Astrocyte of the cerebellum (primary cell): ENCODE measurements at places on chromosomes 3 and 15.

DNA sequence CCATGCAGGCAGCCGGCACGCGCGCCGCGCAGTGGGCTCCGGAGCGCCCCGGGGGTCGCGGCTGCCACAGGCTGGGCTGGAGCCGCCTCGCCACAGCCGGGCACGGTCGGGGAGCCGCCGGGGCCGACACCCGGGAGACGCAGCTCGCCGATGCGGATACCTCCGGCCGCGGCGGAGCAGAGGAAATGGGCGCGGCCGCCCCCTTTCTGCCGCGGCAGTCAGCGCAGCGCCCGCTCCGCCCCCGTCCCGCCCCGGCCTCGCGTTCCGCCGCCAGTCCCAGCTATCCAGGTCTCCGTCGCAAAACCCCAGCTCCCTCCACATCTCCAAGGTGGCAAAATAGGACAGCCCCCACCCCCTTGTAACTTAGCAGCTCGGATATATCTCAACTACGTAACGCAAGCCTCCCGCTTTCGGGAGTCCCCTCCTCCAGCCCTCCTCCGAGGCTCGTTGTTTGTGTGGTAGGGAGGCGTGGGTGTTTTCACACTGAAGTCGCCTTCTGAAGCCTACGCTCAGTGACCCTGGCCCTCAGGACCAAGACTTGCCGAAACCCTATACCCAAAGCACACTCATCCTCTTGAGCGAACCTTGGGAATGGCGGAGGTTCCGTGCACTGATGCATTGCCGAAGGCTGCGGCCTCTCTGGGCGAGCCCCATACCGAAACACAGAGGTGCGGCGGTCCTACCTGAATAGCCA is at the start of gene SH3BP5:
TSS of gene SH3BP5 (minus strand) at position 182 of the 694 bp plus-strand sequence. CDS start at position 4, 178 bp downstream.
- DNase-seq = no peak

DNA sequence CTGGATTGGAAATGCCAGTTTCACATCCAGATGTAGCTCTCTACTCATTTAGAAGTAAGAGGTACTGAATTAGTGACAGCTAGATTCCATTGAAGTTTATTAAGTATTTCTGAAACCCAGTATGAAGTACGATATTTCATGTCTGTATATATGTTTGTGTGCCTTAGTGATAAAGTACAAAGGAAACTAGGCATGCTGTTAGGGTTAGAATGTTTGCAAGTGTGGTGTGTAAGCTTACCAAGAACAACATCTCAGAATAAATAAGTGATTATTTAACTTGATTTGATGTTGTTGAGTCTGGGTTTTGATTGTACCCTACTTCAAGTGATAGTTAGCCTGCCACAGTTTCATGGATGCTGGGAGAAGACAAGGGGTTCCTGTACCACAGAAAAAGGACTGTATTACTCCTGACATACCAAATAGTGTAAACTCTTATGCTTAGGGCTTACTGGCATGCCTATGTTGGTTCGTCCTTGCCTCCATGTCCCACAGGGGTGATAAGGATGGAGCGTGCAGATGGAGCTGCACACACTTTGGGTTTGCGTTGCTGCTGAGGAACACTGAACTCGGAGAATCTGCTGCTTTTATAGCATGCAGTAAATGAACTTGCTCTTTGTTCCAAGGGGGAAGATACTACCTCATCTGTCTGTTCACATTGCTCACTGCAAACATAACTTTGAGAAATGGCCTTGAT is 43.6 kb downstream of the FNDC3B start:
- no peak for DNase-seq

DNA sequence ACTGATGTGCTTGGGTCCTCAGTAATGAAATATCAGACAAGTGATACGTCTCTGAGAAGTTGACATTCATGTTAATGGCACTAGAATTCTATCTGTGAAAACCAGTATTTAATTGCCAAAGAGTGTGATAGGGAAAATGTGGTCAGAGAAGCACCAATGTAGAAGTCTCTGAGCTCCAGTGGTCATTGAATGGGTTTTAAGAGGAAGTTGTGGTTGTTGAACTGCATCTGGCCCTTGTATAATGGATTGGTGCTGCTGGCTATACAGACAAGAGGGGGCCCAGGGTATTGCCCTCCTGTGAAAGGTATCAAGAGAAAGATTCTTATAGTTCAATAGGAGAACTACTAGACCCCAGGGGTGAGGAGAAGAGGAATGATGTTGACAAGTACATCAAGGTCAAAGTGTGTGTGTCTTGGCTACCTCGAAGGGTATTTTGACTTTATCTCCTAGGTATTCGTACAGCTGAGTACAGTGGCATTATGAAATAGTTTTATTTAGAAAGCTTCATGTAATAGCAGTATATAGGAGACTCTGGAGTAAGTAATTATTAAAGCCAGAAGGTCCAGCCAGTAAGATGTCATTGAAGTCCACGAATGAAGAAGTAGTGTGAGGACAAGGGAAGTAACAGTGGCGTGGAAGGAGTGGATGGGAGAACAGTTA is 47.1 kb downstream of the CHD2 start:
- no peak for DNase-seq

DNA sequence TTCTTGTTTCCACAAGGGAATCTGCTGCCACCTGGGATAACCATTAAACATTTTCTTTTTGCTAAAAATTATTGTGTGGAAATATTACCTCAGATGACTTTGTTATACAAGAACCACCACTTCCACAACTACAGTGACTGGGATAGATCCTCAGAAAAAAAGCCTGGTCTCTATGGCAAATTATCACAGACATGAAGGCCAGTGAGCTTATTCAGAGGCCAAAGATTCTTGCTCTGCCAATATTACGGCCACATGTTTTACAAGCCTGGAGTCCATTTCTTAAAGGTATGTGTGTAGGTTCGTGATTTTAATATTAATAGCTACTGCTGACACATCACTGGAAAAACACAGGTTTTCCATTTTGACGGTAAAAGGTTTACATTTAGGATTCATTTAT is 73.8 kb downstream of the MYO1E start:
- DNase-seq = no peak

- DNase-seq = no peak
Measured at GRCh38 chr3:53089511-53089910, 40.7 kb downstream of the RFT1 start.

GRCh38 chr15:46589088-46589487 is 954.3 kb downstream of the SQOR start:
- no peak for DNase-seq

DNA sequence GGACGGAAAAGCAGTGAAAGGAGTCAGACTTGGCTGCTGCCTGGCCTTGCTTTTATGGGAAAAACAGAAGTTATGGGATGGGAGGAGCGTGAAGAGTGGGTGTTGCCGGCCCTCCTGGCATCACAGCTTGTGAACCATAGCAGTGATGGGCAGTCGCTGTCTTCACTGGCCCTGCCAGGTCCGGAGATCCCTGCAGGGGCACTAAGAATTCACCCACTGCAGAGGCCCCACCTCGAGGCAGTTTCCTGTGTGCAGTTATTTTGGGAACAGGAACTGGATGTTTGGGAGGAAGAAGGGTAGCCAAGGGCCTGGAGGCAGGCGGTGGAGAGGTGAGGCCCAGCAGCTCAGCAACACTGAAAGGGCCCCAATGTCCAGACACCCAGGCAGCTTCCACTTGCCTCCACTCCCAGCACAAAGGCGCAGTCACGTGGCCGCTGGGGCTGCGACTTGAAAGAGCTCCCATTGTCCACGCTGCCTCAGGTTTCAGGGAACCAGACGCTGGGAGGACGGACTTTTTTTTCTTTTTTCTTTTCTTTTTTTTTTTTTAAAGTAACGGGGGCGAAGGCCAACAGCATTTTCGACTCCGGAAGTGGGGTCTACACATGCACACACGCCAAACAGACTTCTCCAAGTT is 255.6 kb downstream of the ZNF621 start:
- DNase-seq = no peak

- no peak for DNase-seq
Measured at GRCh38 chr3:142618917-142619461, 22.8 kb downstream of the PLS1 start.

- no peak for DNase-seq
Measured at GRCh38 chr3:50806806-50807205, 132.1 kb downstream of the DOCK3 start.

- no peak for DNase-seq
Measured at GRCh38 chr3:65114041-65114440, 426.2 kb upstream of the ADAMTS9 start.

- DNase-seq = peak; percentile 12
Measured at GRCh38 chr15:73346735-73347312, 21.9 kb downstream of the HCN4 start.

GRCh38 chr3:46413951-46414350 is 6.9 kb downstream of the CCRL2 start:
- DNase-seq = no peak

- DNase-seq = no peak
Measured at GRCh38 chr3:150256318-150256717, 151.8 kb upstream of the TSC22D2 start.

DNA sequence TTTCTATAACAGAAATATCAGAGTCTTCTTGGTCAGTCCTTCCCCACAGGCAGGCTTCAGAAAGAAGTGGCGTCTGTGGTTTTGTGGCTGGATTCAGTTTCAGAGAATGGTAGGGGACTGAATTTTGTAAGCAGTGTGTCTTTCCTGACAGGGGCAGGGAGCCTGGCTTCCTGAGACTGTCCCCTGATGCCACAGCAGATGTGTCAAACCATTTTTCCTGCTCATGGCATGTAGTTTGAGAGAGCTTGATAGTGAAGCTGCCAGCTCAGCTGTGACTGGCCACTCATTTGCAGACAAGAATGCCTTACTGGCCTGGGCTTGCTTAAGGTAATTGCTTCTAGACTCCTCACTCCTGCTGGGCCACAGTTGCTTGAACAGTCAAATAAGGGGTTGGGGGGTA is 26.4 kb downstream of the LARS2 start:
- DNase-seq = no peak

DNA sequence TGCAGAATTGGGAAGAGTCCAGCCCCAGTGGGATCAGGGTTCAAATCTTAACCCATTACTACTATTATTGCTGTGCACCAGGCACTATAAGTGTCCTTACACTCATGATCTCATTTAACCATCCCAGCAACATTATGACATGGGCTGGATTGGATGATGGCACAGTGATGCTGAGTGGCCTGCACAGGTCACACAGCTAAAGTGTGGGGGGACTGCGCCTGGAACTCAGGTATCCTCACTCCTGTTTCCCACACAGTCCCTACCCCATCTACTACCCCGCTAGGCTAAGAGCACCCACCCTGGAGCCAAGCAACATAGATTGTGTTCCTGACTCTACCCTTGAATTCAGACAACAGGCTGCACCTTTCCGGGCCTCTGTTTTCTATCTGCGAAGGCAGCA is 16.0 kb downstream of the WNT5A start:
- DNase-seq = no peak

- no peak for DNase-seq
Measured at GRCh38 chr3:58047826-58048225, 39.6 kb downstream of the FLNB start.

GRCh38 chr15:32700501-32701150 is 17.2 kb upstream of the GREM1 start:
- DNase-seq = no peak

- DNase-seq = no peak
Measured at GRCh38 chr15:82679626-82680199, 30.0 kb downstream of the AP3B2 start.

GRCh38 chr15:101244889-101245668 is 6.8 kb downstream of the CHSY1 start:
- DNase-seq = no peak

- no peak for DNase-seq
Measured at GRCh38 chr15:101123222-101123910, 128.5 kb downstream of the CHSY1 start.

GRCh38 chr3:64685800-64686445 is 1.9 kb downstream of the ADAMTS9 start:
- peak; percentile 85 for DNase-seq

DNA sequence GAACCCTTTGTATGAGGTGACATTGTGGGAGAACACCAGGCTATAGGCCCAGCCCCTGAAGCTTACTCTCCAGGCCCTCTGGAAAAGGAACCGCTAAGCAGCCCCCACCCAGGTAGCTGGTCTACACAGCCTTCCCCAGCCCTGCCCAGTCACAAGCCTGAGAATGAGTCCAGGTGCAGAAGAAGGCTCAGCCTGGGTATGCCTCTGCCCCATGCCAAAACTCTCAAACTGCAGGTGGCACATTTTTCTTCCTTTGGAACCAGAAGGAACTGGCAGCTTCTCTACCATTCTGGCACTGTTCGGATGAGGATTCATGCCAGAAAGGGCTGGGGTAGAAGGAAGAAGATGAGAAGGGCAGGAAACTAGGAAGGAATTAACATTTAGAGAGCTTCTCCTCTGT is 23.7 kb upstream of the TBC1D21 start:
- DNase-seq = no peak

DNA sequence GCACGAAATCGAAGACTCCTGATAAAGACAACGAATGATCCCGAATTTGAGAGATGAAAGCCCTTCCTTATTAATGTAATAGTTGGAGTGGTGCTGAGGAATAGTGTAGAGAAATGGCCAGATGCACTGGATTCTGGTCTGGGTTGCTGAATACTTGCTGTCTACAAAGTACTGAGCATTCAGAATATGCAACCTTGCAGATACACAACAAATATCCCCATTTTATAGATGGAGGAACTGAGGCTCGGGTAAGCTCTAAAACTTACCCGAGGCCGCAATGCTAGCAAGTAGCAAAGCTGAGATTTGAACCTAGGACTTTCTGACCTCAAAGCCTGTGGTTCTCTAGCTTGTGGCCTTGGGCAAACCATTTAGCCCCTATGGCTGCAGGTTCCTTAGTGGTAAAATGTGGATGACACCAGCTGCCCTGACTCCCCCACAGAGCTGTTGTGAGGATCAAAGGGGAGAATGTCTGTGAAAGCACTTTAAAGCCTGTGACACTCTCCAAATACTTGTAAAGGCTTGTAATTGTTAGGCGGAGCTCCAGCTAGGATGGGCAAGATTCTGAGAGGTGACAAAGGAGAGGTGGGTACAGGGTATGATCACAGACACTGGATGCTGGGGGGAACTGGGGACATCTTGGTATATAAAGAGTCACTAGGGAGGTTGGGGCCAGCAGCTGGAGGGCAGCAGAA is 39.8 kb downstream of the FOXB1 start:
- no peak for DNase-seq

GRCh38 chr15:69897061-69897460 is 200.7 kb downstream of the TLE3 start:
- DNase-seq = no peak

- DNase-seq = no peak
Measured at GRCh38 chr3:51999846-52000245, 4.2 kb upstream of the RPL29 start.

DNA sequence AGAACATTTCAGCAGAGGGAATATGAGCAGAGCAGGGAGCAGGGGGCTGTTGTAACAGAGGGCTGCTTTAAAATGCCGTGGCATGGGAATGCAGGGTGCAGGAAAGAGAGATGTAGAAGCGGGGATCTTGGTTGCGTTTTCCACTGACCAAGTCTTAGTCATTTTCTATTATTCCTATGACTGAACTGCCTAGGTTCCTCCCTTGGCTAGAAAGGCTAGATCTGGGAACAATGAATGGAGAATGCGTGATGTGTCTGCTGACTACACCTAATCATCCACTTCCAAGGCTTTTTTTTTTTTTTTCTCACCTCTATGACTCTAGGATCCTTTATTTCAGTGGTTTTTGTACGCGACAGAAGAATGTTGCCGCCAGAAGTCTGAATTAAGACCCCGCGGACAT is 607.4 kb upstream of the TBL1XR1 start:
- DNase-seq = no peak

- DNase-seq = no peak
Measured at GRCh38 chr3:40876496-40876895, 322.8 kb upstream of the CTNNB1 start.
